ENCODE measurements at places on chromosomes 2 and 18.
A peak's percentile ranks its signal among the peaks of the same experiment; 100 is the strongest.

DNA sequence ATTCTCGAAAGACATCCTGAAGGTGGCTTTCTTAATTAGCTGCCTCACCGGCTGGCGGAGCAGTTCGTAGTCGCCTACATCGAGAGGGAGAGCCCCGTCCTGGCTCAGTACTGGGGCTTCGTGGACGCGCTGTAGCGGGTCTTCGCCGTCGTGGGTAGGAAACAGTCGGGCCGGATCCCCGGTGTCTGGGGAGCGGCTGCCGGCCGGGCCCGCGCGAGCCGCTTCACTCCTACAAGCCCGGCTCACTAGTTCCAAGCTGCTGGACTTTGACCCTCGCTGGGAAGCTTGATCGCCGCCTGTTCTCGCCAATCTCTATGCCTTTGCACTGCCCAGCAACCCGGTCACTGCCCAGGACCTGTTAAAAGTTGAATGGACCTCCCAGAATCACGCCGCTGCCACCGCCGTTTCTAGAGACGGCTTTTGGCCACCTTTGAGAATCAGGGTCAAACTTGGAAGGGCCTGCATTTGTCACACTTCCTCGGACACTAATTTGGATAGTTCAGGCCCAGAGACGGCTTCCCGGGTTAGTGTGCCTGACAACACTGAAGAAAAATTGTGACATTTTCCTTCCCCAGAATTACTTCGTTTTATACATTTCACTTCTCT lies 41.4 kb upstream of the AKAIN1 start:
- no peak for DNase-seq

GRCh38 chr18:59516356-59517155 lies 157.5 kb upstream of the LMAN1 start:
- no peak for DNase-seq

- DNase-seq = no peak
Observed at GRCh38 chr2:218716070-218716469, 5.4 kb downstream of the TTLL4 start.

DNA sequence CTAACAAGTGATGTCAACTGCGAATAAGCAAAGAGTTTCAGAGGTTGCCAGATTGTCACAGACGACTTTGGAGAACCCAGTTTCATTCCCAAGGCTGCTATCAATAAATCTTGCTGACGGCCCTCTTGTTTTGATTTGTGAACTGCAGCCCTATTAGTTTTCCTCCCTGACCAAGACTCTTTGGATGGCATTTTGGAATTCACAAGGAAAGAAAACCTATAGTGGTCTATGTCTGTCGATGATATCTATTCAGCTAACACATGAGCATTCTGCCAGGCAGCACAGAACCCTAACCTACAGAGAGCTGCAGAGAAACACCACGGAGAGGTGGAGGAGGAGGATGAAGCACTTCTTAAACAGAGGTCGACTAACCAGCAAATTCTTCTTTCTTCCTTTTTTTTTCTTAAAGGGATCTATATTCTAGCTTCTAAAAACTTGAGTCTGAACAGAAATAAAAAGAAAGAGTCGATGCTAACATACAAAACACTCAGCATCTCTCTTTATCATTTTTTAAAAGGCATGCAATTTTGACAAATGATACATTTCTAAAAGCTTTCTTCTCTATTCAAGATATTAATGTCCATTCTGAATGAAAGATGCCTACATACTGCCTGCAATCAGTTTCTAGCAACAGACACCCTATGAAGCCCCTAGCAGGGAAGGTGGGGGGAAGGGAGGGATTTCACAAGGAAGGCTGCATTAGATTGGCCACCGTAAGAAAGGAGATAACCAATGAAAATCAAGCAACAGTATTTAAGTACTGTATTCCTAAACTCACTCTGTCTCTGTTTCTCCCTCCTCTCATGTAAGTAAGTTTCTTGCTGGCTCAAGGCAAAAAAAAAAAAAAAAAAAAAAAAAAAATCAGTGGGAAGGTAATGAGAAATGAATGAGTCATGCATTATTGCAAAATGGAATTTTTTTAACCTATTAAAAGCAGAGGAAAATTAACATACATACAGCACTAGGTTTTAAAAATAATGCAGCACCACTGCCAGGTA lies 83.0 kb upstream of the CHRNA1 start:
- peak; percentile 26 for DNase-seq

DNA sequence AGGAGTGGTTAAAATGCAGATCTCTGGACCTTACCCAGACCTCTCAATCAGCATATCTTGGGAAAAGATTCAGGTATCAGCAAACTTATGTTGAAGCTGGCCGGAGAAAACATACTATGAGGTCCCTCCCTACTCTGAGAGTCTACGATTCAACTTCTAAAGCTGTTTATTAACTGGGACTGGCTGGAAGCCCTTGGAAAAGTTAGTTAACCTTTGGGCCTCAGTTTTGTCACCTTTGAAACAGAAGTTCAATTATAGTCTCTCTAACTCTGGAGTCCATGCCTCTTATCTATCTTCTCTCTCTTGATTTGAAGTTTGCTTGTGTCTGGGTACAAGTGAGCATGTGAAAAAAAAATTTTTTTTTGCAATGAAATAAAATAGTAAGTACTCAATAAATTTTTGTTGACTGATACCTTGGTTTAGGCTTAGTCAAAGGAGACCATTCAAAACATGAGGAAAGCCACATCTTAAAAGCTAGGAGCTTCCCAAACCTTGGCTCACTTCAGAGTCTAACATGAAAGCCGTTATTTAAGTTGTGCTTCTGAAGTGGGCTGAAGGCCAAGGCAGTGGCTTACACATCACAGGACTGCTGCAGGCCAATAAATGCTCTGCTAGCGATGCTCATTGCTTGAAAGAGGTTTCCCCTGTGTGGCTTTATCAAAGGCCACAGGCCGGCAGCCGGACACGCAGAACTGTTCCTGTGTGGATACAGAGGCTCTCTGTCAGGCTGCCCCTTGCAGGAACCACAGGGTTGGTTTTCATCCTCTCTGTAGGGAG lies 110.6 kb upstream of the FAM136A start:
- DNase-seq = no peak

- no peak for DNase-seq
Observed at GRCh38 chr2:44459739-44460138, 98.0 kb downstream of the CAMKMT start.

DNA sequence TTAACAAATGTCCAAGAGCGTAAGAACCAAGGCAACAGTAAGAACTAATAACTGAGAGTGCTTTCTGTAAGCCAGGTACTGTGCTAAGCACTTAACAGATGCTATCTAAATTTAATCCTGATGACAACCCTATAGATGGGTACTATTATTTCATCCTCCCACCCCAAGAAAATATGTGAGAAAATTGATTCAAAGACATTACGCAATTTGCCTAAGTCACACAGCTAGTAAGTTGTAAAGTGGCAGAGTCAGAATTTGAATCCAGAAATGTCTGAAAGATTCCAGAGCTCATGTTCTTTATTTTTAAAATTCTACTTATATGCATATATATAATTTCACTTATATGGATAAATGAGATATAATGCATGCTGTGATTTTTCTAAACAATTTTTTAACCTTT lies 10.1 kb downstream of the LDAH start:
- DNase-seq = no peak
